Ascending aorta (tissue), 2 donors: ENCODE measurements at places on chromosomes 4 and X. TPM values are rescaled to one million over a fixed set of nuclear protein-coding genes. Genes with fewer than 3 reads are reported as not detected.

- no peak for DNase-seq
Measured at GRCh38 chrX:120136128-120136527, 20.4 kb upstream of the RHOXF1 start.

- DNase-seq: no peak
Measured at GRCh38 chr4:2871466-2871865, 27.8 kb downstream of the ADD1 start.

DNA sequence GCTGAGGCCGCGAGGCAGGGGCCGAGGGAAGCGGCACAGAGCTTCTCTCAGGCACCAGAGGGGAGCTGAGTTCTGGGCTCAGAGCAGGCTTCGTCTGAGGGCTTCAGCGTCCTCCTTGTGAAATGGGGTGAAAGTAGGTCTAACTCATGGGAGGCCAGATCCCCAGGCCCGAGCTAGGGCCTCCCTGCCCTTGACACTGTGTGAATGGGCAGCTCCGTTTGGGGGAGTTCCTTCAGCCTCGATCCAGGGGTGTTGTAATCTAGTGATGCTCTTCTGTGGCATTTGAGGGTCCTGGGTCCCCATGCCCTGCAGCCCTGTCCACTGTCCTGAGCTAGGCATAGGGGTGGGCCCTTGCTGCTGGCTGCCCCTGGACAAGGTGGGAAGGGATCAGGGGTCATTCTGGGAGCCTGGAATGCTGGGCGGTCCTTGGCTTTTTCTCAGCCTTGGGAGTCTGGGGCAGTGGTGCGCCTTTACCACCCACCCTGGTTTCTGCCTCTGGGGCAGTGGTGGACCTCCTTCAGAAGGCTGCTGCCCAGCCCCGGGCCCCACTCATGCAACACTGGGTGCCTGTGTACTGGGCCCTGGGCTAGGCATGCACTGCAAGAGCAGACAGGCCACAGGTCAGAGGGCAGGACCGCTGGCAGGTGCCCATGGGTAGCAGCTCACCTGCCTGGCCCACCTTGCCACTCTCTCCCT lies 4.1 kb downstream of the SH3BP2 start:
- peak; percentile 60 for DNase-seq

DNA sequence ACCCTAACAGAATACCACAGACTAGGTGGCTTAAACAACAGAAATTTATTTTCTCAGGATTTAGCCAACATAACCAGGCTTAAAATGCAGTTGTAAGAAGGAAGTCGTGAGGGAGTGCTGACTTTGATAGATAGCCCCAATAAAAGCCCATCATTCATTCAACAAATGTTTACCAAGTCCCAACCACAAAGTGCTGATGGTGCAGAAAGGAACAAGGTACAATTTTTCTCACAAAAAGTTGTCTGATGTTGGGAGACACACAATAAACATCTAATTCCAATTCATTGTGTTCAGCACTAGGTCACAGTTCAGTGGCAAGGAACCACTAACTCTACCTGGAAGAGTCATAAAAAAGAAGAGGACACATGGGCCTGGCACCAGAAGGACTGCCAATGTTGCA lies 42.2 kb downstream of the AKAP4 start:
- DNase-seq: no peak

- no peak for DNase-seq
Measured at GRCh38 chr4:55608591-55608990, 16.5 kb upstream of the PDCL2 start.

DNA sequence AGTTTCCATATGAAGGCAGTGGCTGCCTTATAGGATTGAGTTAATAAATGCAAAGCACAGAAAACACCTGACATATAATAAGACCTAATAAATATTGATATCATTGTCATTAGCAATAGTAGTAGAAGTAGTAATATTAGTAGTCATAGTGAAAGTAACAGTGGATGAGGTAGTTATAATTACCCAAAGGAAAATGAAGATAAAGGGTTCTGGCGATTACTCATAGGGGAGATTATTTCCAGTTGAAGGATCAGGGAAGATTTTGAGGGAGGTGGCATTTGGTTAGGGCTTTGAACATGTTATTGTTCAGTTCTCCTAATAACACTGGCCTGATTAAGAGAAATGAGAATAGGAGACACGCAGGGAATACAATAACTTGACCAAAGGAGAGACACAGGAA lies 131.9 kb upstream of the GPRIN3 start:
- DNase-seq: no peak

GRCh38 chr4:166977596-166977995 lies 256.7 kb downstream of the SPOCK3 start:
- no peak for DNase-seq

DNA sequence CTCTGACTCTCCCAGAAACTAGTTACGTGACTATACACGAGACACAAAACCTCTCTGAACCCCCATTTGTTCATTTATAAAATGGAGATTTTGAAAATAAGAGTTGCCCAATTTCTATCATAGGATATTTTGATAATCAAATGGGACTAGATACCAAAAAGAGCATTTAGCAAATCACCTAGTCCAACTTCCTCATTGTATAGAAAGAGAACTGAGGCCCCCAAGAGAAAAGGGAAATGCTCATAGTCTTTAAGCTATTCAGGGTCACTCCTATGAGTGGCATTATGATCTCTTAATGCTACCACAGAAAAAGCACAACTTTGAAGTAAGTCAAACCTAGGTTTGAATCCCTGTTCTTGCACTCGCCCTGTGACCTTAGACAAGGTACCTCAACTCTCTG lies 62.7 kb downstream of the BMP15 start:
- DNase-seq: no peak

- no peak for DNase-seq
Measured at GRCh38 chr4:137967480-137968190, 274.5 kb downstream of the SLC7A11 start.

- DNase-seq: peak; percentile 76
Measured at GRCh38 chrX:24242649-24243175, 71.2 kb downstream of the SUPT20HL2 start.

DNA sequence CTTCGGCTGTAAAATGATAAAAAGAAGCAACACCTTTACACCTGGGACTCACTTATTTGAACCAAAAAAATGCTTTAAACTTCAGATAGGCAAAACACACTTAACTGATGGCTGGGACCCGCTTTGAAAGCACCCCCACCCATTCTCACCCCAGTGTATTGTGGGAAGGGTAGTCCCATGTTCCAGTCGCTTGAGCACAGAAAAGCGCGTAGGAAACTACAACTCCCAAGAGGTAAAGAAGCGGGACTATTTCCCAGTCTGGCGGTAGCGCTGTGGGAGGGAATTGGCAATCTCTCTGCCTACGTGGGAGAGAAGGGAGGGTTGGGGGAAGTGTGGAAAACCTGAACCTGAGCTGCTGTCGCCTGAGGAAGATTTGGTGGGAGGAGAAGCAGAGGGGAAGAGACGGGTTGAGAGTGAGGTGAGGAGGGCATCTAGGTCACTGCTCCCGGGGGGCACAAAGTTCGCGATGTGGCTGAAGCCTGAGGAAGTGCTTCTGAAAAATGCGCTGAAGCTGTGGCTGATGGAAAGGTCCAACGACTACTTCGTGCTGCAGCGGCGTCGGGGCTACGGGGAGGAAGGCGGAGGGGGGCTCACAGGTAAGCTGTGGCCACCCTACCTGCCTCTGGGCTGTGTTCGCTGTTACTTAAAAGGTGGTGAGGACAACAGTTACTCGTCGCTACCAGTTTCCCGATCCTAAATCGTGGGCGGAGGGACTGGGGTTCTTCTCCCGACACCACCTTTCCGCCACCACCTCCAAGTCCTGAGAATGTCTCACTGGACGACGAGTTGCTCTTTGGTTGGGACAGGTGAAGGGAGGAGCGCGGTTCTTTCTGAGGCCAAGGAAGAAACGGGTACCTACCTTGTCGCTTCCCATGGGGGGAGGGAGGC lies at the start of gene TBC1D8B:
TBC1D8B (plus strand) TSS at position 286 of the 888 bp plus-strand sequence; CDS start at position 467, 181 bp downstream.
- DNase-seq: peak; percentile 87

- DNase-seq: no peak
Measured at GRCh38 chr4:138050601-138051000, 191.5 kb downstream of the SLC7A11 start.

- no peak for DNase-seq
Measured at GRCh38 chrX:2693113-2694002, 2.3 kb downstream of the CD99 start.

GRCh38 chrX:151680805-151681204 lies 14.5 kb upstream of the PRRG3 start:
- no peak for DNase-seq

GRCh38 chrX:43581167-43581566 lies 74.9 kb upstream of the MAOA start:
- DNase-seq: no peak

DNA sequence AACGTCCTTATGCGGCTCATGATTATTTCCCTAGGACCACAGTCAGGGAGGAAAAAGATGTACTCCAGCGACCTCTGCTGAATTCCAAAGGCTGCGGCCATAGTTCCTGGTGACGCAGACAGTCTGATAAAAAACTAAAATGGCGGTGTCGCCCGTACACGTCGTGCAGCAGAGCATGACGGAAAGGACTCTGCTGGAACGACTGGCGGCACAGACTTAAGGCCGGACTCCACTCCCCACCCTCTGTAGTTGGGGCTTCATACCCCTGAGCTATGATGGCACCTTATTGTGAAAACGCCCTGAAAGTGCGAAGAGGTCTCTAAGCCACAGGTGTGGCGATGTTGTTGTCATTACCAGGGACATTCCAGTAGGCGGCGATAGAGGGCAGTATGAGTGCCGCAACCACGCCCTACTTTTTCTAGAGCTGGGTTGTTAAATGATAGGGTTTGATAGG lies 90.0 kb upstream of the EDA2R start:
- peak; percentile 68 for DNase-seq

GRCh38 chrX:132737743-132738142 lies 220.7 kb downstream of the HS6ST2 start:
- DNase-seq: no peak

GRCh38 chrX:134600714-134601113 lies 57.6 kb downstream of the PLAC1 start:
- DNase-seq: no peak

DNA sequence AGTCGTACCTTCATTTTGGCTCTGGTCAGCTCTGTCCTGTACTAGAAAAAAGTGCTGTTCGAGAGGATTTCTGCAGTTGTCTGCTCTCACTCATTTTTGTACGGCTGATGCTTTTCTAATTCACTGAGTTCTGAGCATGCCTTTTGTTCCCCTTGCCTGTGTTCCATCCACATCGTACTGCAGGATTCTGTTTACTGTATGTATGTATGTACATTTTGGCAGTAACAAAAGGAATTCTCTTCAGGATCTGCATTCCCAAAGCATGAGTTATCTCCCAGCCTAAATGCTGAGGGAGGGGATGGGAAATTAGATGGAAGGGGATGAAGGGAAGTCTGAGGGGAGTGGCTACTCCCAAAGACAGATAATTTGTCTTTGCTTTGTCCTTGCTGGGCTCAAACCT lies 87.6 kb downstream of the GBA3 start:
- no peak for DNase-seq

- DNase-seq: no peak
Measured at GRCh38 chrX:97936296-97936695, 1052.6 kb downstream of the RPA4 start.

GRCh38 chr4:156169011-156169410 lies 215.3 kb upstream of the CTSO start:
- DNase-seq: peak; percentile 65

The GC gene
- total RNA-seq: 30.0 TPM

The CNGA2 gene
- total RNA-seq: not detected

The TMPRSS11B gene
- total RNA-seq: not detected

The DEFB131A gene
- not detected for total RNA-seq

The MID1 gene
- total RNA-seq: 32.8 TPM

The TKTL1 gene
- total RNA-seq: not detected

The TMEM150C gene
- 5.4 TPM for total RNA-seq

The MAGED4B gene
- 9.8 TPM for total RNA-seq

The ADAM29 gene
- not detected for total RNA-seq

The IBSP gene
- total RNA-seq: not detected

The RBM46 gene
- not detected for total RNA-seq
